Activated CD4-positive, alpha-beta T cell treated with anti-CD3 and anti-CD28 coated beads for 24 hours (primary cell): ENCODE measurements at places on chromosomes 2 and 18.

DNA sequence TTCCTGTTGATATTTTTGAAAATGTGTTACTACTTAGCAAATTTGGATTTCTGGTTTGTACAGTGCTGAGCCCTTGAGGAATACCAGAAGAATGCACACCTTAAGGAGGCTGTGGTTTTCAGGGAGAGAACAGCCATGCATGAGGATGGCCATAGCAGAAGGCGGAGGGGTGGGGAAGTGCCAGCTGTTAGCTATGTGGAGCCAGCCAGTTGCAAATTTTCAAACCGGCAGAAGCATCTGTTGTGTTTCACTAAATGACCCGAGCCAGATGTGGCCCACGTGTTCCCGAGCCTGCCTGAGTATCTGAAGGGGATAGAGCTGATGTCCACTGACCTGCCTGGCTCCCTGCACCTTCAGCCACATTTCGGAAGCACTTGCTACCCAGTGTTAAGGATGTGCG is 16.4 kb upstream of the RBM44 start:
- no peak for DNase-seq

GRCh38 chr2:10535703-10536102 is 87.6 kb upstream of the ODC1 start:
- DNase-seq = no peak

GRCh38 chr2:46876741-46877384 is 38.7 kb downstream of the MCFD2 start:
- no peak for DNase-seq

GRCh38 chr2:178413472-178414265 is 37.3 kb downstream of the PRKRA start:
- peak; percentile 49 for DNase-seq

DNA sequence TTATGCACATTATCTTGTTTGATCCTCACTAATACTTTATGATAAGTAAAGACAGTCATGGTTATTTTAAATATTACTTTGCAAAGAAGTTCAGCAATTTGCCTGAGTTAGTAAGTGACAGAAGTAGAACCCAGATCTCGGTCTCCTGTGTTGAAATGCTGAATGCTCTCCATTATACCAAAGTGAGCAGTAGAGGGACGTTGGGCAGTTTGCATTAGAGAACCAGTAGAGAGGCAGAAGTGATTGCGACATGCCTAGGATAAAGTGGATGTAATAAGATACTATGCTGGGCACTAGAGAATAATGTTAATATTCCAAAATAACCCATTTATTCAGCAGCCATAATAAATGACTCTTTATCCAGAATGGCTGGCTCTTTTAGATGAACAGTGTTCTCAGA is 201.0 kb downstream of the PMAIP1 start:
- DNase-seq = no peak

DNA sequence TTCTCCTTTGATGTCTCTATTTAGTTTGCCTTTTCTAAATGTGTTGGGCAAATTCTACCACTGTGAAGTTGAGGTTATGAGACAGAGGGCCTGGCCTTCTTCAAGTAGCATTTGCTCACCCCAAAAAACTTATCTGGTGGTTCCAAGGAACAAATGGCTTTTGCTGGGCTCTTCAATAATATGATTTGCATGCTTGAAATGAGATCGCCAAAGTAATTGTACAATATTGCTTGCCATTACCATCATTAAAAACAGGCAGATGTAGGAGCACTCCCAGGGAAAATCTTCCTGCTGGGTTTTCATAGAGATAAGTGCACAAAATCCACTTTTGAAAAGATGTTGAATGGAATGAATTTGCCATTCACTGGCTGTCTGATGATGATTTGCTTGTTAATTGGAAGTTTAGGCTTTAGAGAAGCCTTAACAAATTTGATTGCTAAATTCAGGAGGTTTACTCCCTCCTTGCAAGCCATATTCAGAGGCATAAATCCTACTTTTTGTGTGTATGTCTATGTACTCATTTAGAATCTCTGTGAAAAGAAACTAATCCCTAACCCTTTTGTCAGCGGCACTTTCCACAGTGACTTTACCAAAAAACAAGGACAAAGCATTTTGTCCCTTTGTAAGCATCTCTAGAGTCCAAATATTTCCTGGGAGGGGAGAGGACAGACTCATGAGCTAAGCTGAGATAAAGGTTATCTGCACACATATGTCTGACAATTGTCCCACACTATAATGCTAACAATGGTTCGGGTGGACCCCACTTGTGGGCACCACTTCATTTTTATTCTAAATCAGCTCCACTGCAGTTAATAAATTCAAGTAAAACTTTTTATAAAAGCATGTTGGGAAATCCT is 240.8 kb upstream of the PIK3C3 start:
- DNase-seq = no peak

DNA sequence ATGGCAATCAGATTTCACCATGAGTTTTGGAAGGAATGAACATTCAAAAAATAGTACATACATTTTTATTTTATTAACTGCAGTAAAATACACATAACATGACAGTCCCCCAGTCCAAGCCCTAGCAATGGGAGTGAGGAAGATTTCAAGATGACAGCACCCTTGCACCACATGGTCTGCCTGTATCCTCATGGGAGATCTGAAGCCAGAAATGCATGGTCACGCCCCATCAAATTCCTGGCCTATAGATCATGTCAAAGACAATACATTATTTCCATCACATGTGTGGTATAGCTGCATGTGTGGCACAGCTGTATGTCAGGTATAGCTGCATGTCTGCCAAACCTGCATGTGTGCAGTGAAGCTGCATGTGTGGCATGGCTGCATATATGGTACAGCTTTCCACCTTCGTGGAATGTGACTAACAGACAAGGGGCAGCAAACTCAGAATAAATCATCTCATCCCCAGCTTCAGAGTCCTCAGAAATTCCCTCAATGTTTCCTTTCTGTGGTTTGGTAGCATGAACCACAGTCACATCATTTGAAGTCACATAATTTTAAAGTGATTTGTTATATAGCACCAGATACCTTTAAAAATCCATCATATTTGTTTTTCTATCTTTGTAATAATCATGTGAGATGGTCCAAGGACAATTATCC is 518.2 kb upstream of the SOX11 start:
- no peak for DNase-seq

- peak; percentile 28 for DNase-seq
Measured at GRCh38 chr2:102806250-102806837, 44.5 kb downstream of the TMEM182 start.

DNA sequence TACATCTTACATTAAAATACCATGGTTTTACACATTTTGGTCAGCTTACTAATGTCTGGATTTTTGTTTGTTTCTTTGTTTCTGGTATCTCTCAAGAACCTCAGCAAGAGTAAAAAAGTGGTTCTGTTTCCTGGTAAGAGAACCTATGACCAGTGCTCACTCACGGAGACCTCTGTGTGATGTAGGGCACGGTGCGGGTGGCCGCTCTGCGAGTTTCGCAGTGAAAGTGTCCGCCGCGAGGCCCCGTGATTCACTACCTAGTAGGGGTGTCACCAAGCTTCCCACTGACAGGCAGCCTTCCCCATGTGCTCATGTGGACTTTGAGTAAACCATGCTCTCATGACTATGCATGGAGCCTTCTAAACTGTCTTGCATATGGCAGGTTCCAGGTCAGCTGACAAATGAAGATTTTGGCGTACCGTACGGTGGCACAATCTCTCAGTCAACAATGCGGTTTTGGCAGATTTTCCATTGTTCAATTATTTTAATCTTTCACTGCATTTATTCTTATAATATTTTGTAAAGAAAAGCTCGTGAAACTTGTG is 137.3 kb downstream of the DCDC2C start:
- DNase-seq = no peak

DNA sequence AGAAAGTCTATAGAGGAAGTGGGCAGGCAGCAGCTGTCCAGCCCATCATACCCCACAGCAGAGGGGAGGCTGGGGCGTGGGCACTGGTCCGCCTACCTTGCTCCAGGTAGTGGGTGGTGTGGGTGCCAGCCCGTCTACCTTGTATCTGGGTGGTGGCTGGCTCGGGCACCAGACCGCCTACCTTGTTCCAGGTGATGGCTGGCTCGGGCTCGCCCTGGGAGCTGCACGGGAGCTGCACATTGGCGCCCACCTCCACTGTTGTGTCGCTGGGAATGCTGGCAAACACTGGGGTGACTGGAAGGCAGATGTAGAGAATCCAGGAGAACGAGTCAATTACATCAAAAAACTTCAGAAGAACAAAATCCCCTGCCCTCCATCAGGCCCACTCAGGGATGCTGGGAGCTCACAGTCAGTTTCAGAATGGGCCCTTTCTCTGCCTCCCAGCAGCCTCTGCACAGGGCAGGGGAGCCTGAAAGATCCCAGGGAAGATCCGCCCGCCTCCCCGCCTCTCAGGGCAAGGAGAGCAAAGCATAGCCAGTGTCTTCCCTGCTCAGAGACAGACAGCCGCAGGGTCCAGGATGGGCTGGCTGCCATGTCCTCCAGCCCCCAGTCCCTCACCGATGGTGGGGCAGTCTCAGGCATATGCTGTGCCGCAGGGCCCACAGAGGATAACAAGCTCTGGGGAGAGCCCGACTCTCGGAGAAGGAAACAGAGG is 82.3 kb downstream of the PXDN start:
- no peak for DNase-seq

DNA sequence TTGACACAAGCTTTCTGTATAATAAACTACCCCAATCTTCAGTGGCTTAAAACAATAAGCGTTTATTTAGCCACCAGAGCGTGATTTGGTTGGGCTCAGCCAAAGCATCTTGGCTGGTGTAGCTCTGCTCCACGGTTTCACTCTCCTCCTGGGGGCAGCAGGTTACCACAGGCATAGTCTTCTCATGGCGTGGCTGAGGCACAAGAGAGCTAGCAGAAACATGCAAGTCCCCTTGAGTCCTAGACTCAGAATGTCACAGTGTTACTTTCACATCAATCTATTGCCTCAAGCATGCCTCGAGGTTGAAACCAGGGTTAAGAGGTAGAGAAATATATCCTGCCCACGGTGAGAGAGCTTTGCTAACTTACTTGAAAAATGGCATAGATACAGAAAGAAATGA is 19.9 kb upstream of the SLC9A2 start:
- DNase-seq = no peak

GRCh38 chr2:96116879-96117533 is 635 bp upstream of the ADRA2B start:
- no peak for DNase-seq

GRCh38 chr2:130756874-130757668 is 1.7 kb downstream of the AMER3 start:
- DNase-seq = no peak

DNA sequence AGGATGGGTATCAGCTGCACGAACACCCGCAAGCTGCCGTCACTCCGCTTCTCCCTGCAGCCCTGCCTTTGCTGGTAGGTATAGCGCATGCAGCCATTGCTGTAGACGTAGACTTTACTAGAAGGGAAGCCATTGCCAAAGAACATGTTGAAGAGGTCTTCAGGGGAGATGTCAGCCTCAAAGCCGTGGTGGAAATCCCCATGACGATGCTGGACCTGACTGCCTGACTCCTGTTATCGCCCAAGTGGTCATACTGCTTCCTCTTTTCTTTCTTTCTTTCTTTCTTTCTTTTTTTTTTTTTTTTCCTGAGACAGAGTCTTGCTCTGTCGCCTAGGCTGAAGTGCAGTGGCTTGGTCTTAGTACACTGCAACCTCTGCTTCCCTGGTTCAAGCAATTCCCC is 68.7 kb upstream of the SPRED2 start:
- DNase-seq = no peak

- DNase-seq = no peak
Measured at GRCh38 chr2:37870829-37871228, 54.3 kb upstream of the RMDN2 start.

DNA sequence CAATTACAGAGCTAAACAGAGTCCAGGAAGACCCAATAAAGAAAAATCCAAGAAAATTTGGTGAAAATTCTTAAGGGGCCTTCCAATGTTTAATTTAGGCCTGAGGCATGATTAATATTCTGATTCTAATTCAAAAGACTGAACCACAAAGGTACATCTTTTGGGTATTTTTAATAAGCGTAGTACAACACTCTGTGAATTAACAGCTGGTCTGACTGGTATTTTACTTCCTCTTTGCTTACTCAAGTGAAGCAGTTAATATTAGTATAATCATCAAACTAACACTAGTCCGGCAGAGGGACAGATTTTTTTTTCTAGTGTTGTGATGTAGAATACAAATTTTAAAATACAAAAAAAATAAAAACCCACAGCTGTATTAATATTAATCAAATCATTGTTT is 652.9 kb downstream of the NR4A2 start:
- DNase-seq = no peak

- DNase-seq = no peak
Measured at GRCh38 chr18:76892832-76893231, 70.5 kb downstream of the ZNF236 start.

- DNase-seq = no peak
Measured at GRCh38 chr2:188609321-188610049, 317.8 kb downstream of the GULP1 start.

DNA sequence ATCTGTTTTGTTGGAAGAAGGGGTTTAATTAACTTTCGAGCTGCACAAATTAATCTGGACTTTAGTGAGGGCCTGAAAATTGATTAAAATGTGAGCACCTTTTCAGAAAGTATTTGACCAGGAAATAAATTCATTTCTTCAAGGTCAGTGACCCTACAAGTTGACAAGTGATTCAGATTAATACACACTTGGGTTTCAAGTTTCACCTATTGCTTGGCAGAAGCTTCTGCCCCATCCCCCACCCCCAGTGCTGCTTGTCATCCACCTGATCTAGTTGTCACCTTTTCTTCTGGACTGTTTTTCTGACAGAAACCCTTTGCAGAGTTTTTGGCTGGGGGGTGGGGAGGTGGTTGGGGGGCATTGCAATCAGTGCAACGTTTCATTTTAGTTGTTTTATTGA is 46.2 kb downstream of the RPRM start:
- no peak for DNase-seq

- DNase-seq = no peak
Measured at GRCh38 chr2:42787788-42788477, 4.5 kb downstream of the HAAO start.

- DNase-seq = no peak
Measured at GRCh38 chr2:161134547-161135518, 25.4 kb upstream of the TANK start.

- DNase-seq = no peak
Measured at GRCh38 chr2:190441564-190441963, 33.4 kb downstream of the MFSD6 start.

DNA sequence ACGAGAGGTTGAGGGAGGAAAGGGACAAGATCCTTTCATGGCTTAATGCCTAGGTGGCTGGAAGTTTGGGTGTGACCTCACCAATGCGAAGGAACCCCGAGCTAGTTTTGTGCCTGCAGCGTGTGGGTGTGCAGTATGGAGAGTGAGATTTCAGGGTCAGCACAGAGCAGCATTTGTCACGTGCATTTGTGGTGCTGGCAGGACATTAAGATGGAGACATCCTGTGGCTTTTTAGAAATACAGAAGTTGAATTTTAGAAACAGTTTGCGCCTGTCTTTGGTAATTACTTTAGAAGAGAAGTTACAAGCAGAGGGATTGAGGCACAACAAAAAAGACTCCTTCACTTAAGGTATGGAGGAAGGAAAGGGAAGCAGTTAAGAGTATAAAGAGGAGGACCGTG is 258.2 kb upstream of the THUMPD2 start:
- DNase-seq = no peak

- no peak for DNase-seq
Measured at GRCh38 chr2:20584399-20585358, 66.2 kb downstream of the HS1BP3 start.

- DNase-seq = no peak
Measured at GRCh38 chr2:46669996-46670793, 190.8 kb downstream of the TMEM247 start.
